ENCODE measurements at places on chromosomes 12 and 14.

DNA sequence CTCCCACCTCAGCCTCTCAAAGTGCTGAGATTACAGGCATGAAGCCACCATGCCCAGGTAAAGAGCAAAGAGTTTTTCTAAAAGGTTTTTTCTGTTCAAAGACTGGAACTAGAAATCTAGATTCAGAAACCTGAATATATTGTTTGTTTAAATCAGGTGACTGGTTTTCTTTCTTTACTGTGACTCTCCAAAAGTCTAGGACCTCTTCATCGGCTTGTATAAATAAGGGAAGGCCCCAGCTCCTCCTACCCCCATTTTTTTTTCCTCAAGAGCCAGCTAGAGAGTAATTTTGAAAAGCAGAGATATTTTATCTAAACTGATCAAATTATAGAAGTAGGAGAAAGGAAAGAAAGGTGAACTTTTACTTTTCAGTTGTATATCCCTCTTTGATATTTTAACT, 48.0 kb downstream of the TMEM116 start:
- no peak for DNase-seq

GRCh38 chr12:129381715-129382114, 522.1 kb downstream of the TMEM132D start:
- no peak for DNase-seq

GRCh38 chr12:120960657-120961056, 17.7 kb upstream of the HNF1A start:
- DNase-seq: no peak

DNA sequence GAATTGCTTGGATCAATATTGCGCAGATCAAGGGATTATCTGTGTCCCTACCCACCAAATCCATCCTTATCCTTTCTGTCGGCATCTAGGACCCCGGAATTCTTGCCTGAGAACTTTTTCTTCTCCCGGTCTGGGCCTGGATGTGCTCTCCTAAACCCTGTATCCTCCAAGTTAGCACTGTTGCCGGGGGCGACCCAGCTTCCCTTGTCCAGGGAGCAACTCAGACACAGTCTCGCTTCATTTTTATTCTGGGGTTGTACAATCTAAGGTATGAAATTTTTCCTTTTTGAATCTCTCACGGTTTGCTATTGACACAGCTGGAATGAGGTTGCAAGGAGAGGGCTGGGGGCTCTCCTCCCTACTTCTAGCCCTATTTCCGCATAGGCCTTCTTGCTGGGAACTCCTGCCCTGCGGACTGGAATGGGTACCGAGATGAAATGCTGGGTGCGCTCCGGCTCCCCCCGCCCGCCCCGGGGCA, 403 bp upstream of the PNP start:
- no peak for DNase-seq

- DNase-seq: no peak
Observed at GRCh38 chr12:130462558-130463274, 125.0 kb downstream of the PIWIL1 start.

DNA sequence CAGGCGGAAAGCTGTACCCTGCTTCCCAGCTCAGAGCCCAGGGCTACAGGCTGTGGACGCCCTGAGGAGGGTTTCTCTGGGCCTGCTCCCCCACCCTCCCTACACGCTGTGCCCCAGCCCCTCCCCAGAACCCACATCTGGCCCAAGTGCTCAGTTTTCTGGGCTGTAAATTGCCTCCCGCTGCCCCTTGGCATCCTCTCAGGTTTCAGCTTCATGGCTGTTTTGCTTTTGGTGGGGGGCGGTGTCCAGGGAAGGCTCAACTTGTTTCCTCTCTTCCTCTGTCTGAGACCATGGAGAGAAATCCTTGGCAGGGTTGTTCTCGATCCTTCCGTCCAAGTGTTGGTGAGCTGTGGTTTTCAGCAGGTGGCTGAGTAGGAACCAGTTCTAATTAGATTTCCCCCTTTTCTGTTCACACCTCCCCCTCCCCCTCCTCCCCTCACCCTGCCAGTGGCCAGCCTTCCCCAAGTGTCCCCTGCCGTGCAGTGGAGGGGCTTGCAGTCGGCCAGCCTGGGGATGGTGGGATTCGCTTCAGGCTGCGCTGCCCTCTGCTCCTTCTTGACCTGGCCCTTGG, 61.8 kb downstream of the TSPAN9 start:
- DNase-seq: no peak

GRCh38 chr12:57380300-57380699, 50.5 kb downstream of the R3HDM2 start:
- no peak for DNase-seq

GRCh38 chr14:90567991-90568390, 171.2 kb downstream of the CALM1 start:
- no peak for DNase-seq

DNA sequence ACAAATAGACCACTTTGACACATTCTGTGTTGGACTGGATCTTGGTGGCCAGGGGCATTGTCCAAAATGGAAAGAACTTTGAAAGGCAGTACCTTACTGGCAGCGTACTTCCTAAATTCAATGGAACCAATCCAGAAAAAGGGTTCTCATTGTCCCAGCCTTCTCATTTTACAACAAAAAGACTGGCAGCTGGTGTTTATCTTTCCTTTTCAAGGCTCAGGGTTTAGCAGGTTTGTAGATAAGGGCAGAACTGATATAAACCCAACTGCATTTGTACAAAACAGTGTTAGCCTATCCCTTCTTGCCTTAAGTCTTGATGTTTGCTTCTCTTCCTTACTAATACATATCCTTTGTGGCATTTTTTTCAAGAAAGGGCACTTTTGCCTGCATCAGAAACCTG, 7.7 kb downstream of the THAP2 start:
- no peak for DNase-seq

DNA sequence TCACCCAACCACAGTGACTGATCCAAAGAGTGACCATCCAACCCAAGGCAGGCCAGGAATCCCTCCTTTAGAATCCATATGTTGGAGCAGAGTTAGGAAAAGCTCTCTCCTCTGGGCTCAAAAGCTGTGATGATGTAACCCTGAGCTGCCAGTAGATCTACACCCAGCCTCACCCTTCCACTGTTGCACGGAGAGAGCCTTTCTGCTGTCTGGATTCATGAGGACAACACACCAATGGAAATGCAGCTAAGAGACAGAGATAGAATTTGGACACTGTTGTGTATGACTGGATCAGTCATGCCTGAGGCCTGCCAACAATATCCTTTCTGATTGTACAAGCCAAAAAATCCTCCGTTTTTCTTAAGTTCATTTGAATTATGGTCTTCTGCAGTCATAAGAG, 4.4 kb upstream of the OR6J1 start:
- no peak for DNase-seq

DNA sequence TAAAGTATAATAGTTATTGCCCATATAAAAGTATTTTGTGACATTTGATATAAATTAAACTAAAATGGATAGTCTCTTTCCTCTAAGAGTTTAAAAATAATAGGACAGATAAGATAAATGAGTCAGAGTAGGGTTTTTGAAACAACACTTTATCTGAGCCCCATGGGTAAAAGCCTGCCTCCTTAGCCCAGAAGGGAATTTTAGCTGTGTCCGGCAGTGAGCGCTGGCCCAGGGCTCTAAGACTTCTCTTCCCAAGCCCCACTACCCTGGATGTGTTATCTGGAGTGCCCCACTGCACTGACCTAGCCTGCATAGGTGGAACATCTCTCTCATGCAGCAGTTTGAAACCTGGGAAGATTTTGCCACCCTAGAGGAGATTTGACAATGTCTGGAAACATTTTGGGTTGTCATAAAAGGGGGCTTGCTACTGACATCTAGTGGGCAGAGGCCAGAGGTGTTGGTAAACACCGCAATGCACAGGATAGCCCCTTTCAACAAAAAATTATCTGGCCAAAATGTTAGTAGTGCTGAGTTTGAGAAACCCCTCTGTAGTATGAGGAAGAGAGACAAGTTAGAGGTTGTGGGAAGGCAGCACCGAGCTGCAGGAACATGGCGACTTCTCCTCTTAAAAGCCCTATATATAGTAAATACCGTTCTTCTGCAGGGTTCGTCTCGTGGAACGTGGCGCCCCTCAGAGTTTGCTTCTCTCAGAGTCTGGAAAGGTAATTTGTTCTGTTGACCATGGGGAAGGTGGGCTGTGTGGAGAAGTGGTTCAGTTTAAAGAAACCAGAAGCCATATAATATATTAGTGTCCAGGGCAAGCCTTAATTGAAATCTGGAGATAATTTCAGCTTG, 29.3 kb upstream of the ATF1 start:
- DNase-seq: no peak

GRCh38 chr12:80864046-80864735, 73.5 kb downstream of the LIN7A start:
- DNase-seq: no peak

GRCh38 chr14:65239143-65239937, 137.0 kb upstream of the MAX start:
- DNase-seq: no peak
